ENCODE measurements at places on chromosomes 2 and 18. TPM values are rescaled to one million over a fixed set of nuclear protein-coding genes. Genes with fewer than 3 reads are reported as not detected.

PRKCE gene
- 9.8 TPM for total RNA-seq

CTAGE1 gene
- total RNA-seq: not detected

G6PC2 gene
- total RNA-seq: not detected

AQP4 gene
- total RNA-seq: not detected

CCNYL1 gene
- total RNA-seq: 6.0 TPM

CRYGC gene
- not detected for total RNA-seq

PRSS56 gene
- not detected for total RNA-seq

POMC gene
- total RNA-seq: 4.3 TPM

POTEC gene
- total RNA-seq: not detected

FAM237A gene
- not detected for total RNA-seq

ASNSD1 gene
- 37.7 TPM for total RNA-seq

CFAP53 gene
- total RNA-seq: 1.2 TPM
